ENCODE measurements at places on chromosomes 5 and 9.

- no peak for DNase-seq
Observed at GRCh38 chr5:82721087-82721410, 356.1 kb downstream of the TMEM167A start.

DNA sequence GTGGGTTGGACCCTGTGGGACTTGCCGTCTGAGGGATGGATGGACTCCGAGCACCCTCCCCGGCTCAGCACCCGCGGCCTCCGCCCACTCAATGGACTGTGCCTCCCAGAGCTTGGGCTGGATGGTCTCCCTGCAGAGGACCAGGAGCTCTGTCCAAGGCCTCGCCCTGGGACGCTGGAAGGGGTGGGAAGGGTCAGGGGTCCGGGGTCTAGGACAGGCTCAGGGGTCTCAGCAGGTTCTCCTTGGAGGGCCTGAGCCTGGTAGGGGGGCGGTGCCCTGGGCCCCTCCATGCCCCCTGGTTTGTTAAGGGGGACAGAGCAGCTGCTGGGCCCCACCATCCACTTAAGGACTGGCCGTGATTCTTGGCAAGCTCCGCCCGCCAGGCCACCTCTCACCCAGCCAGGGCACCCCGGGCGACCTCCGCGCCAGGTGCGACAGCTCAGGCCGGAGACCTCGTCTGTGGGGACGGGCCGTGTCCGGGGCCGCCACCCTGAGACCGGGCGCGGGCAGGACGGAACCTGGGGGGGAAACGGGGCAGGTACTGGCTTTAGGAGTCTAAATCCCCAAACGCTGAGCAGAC, 29.2 kb downstream of the EXOC3 start:
- no peak for DNase-seq

- no peak for DNase-seq
Observed at GRCh38 chr9:87083986-87084385, 136.7 kb upstream of the GAS1 start.

DNA sequence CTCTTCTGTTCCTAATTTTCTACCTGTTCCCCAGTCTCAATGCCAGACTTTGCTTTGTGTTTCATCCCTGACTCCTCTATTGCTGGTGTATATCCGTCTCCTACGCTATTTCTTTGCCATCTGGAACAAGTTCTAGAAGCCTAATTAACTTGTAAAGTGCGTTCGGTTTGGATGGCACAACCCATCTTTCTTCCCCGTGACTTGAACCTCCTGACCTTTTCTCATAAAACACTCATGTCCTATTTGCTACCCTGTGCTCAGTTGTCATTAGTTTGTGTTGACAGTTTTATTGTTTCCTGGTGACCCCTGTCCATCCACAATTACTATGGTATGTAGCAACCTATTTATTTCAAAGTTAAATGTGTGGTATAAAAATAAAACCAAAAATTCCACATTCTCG, 323.5 kb downstream of the TLE4 start:
- DNase-seq: no peak

- no peak for DNase-seq
Observed at GRCh38 chr9:110179734-110180133, 28.2 kb downstream of the C9orf152 start.

- DNase-seq: peak; percentile 56
Observed at GRCh38 chr9:4939118-4939561, 45.9 kb upstream of the JAK2 start.

DNA sequence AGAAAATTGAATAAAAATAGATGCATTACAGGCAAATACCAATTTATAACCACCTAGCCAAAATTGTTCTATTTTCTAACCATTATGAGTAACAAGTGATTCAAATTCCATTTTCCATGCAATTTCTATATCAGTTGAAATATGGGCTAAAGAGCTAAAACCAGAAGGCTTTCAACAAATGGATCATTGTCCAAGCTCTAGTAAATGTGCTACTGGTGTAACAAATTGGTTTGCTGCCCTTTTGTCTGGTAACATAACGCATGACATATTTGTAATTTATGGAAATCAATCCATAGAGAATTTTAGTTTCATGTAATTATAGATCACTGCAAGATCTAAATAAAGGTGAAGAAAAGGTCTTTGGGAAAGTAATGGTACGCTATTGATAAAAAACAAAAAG, 708.0 kb upstream of the GRAMD2B start:
- no peak for DNase-seq
